Esophagus muscularis mucosa (tissue), 4 donors: ENCODE measurements at places on chromosomes 2 and 18.
A peak's percentile ranks its signal among the peaks of the same experiment; 100 is the strongest.

- H3K36me3 ChIP-seq, result no peaks in the 10 kb centered on the region
- H3K27me3 ChIP-seq, result no peaks in the 10 kb centered on the region
- no peak overlapping the region for H3K4me3 ChIP-seq
- no peaks in the 10 kb centered on the region for H3K4me1 ChIP-seq
Observed at GRCh38 chr18:12296457-12296856, 11.6 kb upstream of the TUBB6 start.

DNA sequence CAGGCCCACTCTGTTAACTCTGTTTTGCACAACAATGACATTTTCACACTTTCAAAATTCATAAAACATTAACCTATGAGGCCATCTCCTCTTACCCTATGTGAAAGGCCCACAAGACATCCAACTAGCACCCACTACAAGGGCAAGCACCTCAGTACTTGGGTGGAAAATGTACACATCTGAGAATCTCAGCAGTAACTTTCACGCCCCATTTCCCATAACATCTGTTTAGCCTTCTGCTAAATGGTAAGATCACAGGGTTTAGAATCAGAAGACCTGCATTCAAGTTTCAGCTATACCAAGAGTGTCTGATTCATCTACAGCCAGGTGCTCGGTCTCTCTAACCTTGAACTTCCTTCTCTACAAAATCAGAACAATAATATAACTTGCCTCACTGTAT is 89.2 kb downstream of the SP100 start:
- DNase-seq, result no peak
- H3K27me3 ChIP-seq, result no peaks in the 10 kb centered on the region
- no peak overlapping the region for H3K4me3 ChIP-seq
- peaks cover 3% of the 10 kb centered on the region for H3K36me3 ChIP-seq
- no peaks in the 10 kb centered on the region for H3K4me1 ChIP-seq
- no peak overlapping the region for H3K27ac ChIP-seq

DNA sequence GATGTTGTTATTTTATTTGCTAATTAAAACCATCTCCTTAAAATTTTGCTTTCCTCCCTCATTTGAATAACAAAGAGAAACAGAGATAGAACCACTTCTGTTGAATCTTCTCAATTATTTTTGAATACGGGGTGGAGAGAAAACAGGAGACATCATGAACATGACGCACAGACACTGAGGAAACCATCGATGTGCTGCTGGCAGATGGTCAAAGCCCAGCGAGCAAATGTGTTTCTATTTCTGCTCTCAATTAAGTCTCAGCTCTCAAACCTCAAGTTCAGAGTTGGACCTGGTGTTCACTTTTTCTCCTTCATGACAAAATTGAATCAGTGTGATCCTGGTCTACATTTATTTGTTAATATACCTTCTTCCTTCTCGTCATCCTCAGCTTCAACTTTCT is 36.1 kb upstream of the TWIST2 start:
- no peak for DNase-seq
- no peak overlapping the region for H3K27ac ChIP-seq
- H3K36me3 ChIP-seq, result no peaks in the 10 kb centered on the region
- H3K4me1 ChIP-seq, result no peaks in the 10 kb centered on the region
- no peaks in the 10 kb centered on the region for H3K27me3 ChIP-seq

GRCh38 chr2:83844490-83844889 is 614.6 kb downstream of the SUCLG1 start:
- no peak overlapping the region for H3K4me3 ChIP-seq
- H3K4me1 ChIP-seq, result no peaks in the 10 kb centered on the region
- H3K27me3 ChIP-seq, result no peaks in the 10 kb centered on the region
- no peaks in the 10 kb centered on the region for H3K36me3 ChIP-seq
- no peak for DNase-seq

- H3K27me3 ChIP-seq, result no peaks in the 10 kb centered on the region
- H3K4me1 ChIP-seq, result no peaks in the 10 kb centered on the region
- H3K4me3 ChIP-seq, result no peak overlapping the region
- no peak for DNase-seq
- no peaks in the 10 kb centered on the region for H3K36me3 ChIP-seq
- no peak overlapping the region for H3K27ac ChIP-seq
Observed at GRCh38 chr18:29653671-29654215, 1388.8 kb downstream of the DSC3 start.

DNA sequence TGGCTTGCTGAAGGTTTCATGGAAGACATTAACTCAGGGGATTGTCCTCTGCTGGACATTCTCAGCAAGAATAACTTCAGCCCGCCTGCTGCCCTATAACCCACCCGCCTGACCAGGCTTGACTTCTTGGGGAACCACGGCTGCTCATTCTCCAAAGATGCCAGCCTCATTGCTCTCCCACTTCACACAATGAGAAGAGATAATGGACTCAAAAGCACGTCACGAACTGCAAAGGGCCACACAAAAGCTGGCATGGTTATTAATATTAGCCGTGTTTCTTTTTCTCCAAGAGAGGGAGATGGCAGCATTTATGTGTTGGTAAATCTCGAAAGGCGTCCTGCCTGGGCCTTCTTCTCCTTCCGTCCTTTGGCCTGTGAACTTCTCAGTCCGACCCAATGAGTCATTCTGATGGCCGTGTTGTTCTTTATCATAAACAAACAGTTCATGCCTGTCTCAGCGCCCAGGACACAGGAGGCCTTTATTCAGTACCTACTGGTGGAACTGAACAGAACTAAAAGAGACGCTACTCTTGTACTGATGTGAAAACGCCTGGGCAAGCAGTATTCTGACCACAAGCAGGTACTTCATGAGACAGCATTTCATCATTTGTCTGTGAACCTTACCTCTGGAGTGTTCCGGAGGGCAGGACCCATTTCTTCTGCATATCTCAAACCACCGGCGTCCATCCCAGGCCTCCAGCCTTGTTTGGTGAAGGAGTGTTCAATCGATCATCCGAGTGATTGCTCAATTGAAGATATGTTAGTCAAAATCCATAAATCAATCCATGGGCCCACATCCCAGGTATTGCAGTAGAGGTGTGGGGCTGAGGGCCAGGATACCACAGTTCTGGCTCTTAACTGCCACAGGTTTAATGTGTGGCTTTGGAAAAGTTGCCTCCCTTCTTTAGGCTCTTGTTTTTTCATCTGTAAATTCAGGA is 25.1 kb upstream of the KLHL29 start:
- no peaks in the 10 kb centered on the region for H3K36me3 ChIP-seq
- no peak for DNase-seq
- H3K4me1 ChIP-seq, result no peaks in the 10 kb centered on the region
- H3K27me3 ChIP-seq, result no peaks in the 10 kb centered on the region
- no peak overlapping the region for H3K27ac ChIP-seq

DNA sequence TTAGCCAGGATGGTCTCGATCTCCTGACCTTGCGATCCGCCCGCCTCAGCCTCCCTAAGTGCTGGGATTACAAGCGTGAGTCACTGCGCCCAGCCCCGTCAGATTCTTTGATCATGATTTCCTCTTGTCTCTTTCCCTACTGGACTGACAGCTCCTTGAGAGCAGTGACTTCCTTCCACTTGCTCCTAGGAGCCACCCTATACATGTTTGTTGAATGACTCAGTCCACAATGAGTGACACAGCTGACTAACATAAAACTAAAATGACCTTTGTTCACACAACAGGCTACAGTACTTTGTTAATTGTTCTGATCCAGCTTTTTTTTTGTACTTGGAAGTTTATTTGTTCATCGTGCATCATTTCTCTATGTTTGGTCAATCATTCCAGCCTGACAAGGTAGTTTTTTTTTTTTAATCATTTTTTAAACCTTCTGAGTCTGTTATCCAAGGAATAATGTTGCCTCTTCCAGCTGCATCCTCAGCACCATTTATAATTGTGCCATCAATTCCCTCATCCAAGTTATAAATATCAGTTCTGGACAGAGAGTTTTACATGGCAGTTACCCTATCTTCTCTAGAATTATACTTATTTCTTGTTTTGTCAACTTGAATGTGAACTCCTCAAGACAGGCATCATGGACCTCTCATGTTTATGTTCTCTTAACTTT is 42.9 kb upstream of the TUBA3E start:
- peak; percentile 21 for DNase-seq
- no peaks in the 10 kb centered on the region for H3K27me3 ChIP-seq
- H3K36me3 ChIP-seq, result no peaks in the 10 kb centered on the region
- no peak overlapping the region for H3K4me3 ChIP-seq

GRCh38 chr2:16221461-16222010 is 281.2 kb downstream of the MYCN start:
- DNase-seq, result no peak
- no peaks in the 10 kb centered on the region for H3K27me3 ChIP-seq
- H3K36me3 ChIP-seq, result no peaks in the 10 kb centered on the region
- H3K4me3 ChIP-seq, result no peak overlapping the region

- no peaks in the 10 kb centered on the region for H3K36me3 ChIP-seq
- no peaks in the 10 kb centered on the region for H3K4me1 ChIP-seq
- no peak for DNase-seq
- H3K4me3 ChIP-seq, result no peak overlapping the region
- no peaks in the 10 kb centered on the region for H3K27me3 ChIP-seq
Observed at GRCh38 chr18:27240383-27240782, 55.3 kb upstream of the CHST9 start.

GRCh38 chr2:196176142-196176738 is 4.9 kb upstream of the STK17B start:
- H3K4me1 ChIP-seq, result peaks cover 4% of the 10 kb centered on the region
- no peaks in the 10 kb centered on the region for H3K27me3 ChIP-seq
- H3K36me3 ChIP-seq, result no peaks in the 10 kb centered on the region
- no peak overlapping the region for H3K4me3 ChIP-seq
- no peak for DNase-seq
- H3K27ac ChIP-seq, result no peak overlapping the region

- H3K27ac ChIP-seq, result no peak overlapping the region
- H3K27me3 ChIP-seq, result no peaks in the 10 kb centered on the region
- H3K4me1 ChIP-seq, result no peaks in the 10 kb centered on the region
Observed at GRCh38 chr18:76055578-76055977, 439.5 kb downstream of the ZNF516 start.

DNA sequence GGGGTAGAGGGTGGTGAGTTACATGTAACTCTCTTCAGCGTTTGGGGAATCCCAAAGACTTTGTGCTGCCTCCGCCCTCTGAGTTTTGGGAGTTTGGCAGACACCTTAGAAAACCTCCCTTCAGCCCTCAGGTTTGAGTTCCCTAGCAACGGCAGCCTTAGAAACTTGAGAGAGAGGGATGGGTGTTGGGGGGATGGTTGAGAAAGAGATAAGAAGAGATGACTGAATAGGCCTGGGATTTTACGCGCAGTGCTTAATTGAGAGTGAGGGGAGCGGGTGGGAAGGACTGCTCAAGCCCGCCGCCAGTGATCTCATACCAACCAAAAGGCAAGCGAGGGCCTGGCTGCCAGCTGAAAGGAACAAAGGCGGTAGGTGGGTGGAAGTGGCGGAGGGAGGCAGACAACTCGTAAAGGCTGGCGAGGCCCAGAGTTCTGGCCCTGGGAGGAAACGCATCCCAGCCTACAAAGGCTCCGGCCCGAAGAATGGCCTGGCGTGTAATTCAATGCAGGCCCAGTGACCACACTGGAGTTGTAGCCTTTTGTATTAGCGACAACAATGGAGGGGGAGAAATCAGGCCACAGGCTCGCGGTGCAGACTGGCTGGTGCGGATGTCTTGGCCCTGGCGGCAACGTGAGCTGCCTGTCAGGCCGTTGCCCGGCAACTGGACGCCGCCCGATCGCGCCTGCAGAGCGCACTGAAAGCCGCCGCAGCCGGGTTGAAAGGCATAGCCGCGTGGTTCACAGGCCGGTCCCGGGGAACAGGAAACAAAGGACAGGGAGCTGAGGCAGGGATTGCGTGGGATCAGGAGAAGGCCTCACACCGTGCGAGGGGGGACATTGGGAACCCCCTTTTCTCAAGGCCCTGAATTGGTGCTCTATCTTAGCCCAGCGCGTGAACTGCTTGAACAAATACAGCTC is 39.9 kb upstream of the DARS1 start:
- peaks cover 12% of the 10 kb centered on the region for H3K4me1 ChIP-seq
- no peaks in the 10 kb centered on the region for H3K27me3 ChIP-seq
- H3K36me3 ChIP-seq, result no peaks in the 10 kb centered on the region
- H3K4me3 ChIP-seq, result peak overlapping the region; percentile 24
- DNase-seq, result no peak
- no peak overlapping the region for H3K27ac ChIP-seq

GRCh38 chr2:216071111-216071851 is 10.3 kb downstream of the PECR start:
- no peak for DNase-seq
- H3K27ac ChIP-seq, result no peak overlapping the region
- H3K36me3 ChIP-seq, result no peaks in the 10 kb centered on the region
- H3K4me1 ChIP-seq, result no peaks in the 10 kb centered on the region
- no peak overlapping the region for H3K4me3 ChIP-seq

DNA sequence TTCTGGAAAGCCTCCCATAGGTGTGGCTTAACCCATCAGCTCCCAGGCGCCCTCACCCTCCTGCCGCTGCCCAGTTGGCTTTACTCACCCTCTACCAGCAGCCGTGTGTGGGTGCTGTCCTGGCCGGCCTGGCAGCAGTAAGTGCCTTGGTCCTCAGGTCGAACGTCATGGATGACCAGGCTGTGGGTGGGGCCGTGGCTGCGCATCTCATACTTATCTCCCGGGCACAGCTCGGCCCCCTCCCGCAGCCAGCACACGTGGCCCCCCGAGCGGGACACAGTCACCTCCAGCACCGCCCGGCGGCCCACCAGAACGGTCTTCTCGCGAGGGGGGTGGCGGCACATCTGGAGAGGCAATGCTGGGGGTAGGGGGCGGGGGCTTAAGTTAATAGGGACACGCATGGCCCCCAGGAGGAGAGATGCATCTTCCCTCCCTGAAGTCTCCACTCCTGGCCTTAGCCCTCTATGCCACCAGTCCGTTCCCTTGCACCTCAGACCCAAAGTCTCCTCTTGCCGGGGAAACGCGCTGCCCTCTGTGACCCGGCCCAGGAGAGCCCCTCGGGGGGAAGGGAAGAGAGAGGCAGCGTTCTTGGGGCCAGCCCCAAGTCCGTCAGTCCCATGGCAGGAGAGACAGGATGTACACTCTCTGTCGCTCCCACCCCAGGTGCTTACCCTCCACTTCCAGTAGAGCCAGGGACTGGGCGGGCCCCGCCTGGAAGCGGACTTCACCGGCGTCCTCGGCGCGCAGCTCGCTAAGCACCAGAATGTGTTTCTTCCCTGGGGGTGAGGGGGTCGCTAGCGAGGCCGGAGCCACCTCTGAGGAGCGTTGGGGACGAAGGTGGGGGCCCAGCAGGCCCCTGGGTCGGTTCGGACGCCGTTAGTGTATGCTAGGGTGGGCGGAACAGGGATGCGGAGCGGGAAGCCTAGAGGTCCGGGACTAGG is 7.9 kb downstream of the TMEM198 start:
- H3K4me1 ChIP-seq, result peaks cover 28% of the 10 kb centered on the region
- no peak for DNase-seq

- H3K36me3 ChIP-seq, result no peaks in the 10 kb centered on the region
- no peak overlapping the region for H3K27ac ChIP-seq
- H3K4me1 ChIP-seq, result peaks cover 52% of the 10 kb centered on the region
- peak overlapping the region; percentile 80 for H3K4me3 ChIP-seq
- H3K27me3 ChIP-seq, result no peaks in the 10 kb centered on the region
- DNase-seq, result no peak
Observed at GRCh38 chr2:101149241-101150192, 1.7 kb downstream of the TBC1D8 start.

DNA sequence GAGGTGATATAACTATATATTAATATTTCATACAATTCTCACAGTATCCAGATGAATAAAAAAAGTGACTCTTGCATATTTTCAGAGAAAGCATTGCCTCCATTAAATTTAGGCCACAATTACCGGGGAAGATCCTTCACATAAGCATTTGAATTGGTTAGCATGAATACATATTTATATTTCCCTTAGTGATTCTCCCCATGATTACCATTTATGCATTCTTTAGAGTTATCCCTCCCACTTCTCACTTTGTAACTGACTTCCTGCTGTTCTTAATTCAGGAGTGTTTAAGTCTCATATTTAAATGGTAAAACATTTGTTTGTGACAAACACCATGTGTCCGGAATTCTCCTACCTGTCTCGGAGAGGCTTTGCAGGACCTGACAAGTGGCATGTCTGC is 523.4 kb downstream of the CCDC85A start:
- H3K4me3 ChIP-seq, result no peak overlapping the region
- H3K27me3 ChIP-seq, result no peaks in the 10 kb centered on the region
- DNase-seq, result no peak
- H3K36me3 ChIP-seq, result no peaks in the 10 kb centered on the region
- no peak overlapping the region for H3K27ac ChIP-seq
